AG04450 (cell line): ENCODE measurements at places on chromosomes 7 and 10. TPM values are rescaled to one million over a fixed set of nuclear protein-coding genes. Genes with fewer than 3 reads are reported as not detected.
A peak's percentile ranks its signal among the peaks of the same experiment; 100 is the strongest.

DNA sequence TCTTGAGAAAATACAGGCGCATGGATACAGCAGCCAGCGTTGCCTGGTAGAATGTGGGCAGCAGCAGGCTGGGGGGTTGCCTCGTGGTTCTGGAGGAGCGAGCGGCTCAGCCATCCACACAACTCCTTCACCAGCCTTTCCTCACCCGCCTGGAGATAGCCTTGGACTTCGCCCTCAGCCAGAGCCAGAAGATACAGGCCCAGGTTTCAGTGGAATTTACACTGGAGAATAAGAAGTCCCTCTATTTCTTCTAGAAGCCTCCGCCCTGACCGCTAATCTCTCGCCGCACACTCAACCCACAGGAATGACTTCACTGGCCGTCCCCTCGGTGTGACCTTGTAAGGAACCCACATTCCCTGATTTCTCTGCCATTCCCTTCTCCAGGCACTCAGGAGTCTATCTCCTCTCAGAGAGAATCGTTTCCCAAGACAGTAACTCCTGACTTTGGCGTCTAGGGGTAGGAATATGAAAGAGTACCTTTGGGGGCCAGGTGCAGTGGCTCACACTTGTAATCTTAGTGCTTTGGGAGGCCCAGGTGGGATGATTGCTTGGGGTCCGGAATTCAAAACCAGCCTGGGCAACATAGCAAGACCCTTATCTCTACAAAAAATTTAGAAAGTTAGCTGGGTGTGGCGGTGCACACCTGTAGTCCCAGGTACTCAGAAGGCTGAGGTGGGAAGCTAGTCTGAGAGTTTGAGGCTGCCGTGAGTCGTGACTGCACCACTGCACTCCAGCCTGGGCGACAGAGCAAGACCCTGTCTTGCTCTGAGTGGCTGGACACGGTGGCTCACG lies 52.0 kb upstream of the ECHDC3 start:
- no peak for DNase-seq

GRCh38 chr10:98097616-98098015 lies 36.8 kb upstream of the R3HCC1L start:
- DNase-seq: no peak

GRCh38 chr10:20343036-20343435 lies 526.8 kb downstream of the PLXDC2 start:
- DNase-seq: no peak

DNA sequence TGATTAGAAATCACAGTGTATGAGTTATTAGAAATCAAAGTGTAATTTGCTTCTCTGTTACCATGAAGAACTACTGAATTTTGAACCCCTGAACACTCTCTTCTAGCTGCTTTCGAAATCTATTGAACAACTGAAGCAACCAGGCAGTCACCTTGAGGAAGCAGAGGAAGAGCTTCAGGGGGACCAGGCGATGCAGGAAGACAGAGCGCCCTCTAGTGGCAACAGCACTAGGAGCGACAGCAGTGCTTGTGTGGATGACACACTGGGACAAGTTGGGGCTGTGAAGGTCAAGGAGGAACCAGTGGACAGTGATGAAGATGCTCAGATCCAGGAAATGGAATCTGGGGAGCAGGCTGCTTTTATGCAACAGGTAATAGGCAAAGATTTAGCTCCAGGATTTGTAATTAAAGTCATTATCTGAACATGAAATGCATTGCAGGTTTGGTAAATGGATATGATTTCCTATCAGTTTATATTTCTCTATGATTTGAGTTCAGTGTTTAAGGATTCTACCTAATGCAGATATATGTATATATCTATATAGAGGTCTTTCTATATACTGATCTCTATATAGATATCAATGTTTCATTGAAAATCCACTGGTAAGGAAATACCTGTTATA lies 170.7 kb downstream of the HDAC9 start:
- peak; percentile 24 for DNase-seq

GRCh38 chr7:27740449-27741086 lies 606 bp downstream of the TAX1BP1 start:
- peak; percentile 29 for DNase-seq

The MCM10 gene
- polyA plus RNA-seq: 2.0 and 2.6 TPM in 2 replicates
